ENCODE measurements at places on chromosomes 4 and X.

DNA sequence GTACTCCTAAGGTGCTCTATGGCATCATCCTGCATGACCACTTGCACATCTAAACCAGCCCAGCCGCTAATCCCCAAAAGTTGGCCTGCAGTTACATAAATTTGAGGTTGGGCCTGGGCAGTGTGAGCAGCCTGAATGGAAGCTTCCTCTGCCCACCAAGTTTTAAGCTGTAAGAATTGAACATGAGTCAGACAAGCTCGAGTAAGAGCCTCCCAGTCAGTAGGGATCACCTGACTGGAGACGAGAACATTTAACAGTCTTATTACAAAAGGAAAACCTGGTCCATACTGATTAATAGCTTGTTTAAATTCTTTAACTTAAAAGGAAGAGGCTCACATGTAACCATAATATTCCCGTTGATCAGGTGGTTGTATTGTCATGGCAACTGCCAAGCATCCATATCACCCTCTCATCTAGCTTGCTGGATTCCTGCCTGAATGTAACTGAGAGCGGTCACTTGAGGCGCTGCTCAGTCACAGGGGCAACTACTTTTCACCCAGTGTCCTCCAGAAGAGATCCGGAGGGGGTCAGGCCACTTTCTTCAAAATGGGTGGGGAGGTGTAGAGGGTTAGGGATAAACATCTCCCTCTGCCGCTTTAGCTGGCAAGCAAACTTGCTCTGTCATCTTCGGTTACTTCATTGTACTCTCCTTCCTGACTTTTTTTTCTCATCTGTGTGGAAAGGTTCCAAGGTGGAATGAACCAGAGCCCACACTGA, 56.6 kb upstream of the WDR1 start:
- DNase-seq: no peak

GRCh38 chrX:121254336-121254735, 206.9 kb downstream of the GLUD2 start:
- DNase-seq: no peak

- DNase-seq: no peak
Measured at GRCh38 chrX:96183391-96183790, 501.3 kb upstream of the DIAPH2 start.

DNA sequence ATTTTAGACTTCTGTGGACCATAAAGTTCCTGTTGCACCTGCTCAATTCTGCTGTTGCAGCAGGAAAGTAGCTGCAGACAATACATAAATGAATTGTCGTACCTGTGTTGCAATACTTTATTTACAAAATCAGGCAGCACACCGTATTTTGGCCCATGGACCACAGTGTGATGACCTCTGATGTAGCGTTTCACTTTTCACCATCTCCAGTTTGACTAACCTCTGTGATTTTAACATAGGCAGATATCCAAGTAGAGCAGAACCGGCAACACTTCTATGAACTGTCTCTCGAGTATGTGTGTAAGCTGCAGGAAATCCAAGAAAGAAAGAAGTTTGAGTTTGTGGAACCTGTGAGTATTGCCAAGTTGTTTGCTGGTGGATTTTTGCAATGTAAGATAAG, 132.7 kb downstream of the ARHGAP10 start:
- DNase-seq: no peak

GRCh38 chr4:122827879-122828601, 1.4 kb downstream of the FGF2 start:
- DNase-seq: no peak

Measured in activated T-helper 9 cell treated with anti-CD3 and anti-CD28 coated beads, Interleukin-2, amount 50 U/mL, for 16 hours (primary cell).